ENCODE measurements at places on chromosomes 6 and 20. TPM values are rescaled to one million over a fixed set of nuclear protein-coding genes. Genes with fewer than 3 reads are reported as not detected.

DNA sequence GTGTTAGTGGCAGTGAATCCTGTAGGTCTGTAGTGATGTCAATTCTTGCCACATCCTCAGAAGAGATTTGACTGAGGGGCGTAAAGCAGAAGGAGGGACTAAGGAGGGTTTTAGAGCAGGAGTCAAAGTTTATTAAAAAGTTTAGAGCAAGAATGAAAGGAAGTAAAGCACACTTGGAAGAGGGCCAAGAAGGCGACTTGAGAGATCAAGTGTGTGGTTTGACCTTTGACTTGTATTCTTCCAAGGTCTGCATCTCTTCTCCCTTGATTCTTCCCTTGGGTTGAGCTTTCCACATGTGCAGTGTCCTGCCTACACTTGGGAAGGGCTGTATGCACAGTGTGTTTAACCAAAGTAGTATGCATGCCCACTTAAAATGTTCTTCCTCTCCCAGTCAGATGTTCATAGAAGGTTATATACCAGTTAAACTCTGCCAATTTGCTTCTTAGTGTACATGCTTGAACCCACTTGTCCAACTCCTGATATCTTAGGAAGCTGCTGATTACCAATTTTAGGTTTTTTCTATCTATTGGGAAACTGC, 627.6 kb downstream of the MMUT start:
- DNase-seq = no peak

DNA sequence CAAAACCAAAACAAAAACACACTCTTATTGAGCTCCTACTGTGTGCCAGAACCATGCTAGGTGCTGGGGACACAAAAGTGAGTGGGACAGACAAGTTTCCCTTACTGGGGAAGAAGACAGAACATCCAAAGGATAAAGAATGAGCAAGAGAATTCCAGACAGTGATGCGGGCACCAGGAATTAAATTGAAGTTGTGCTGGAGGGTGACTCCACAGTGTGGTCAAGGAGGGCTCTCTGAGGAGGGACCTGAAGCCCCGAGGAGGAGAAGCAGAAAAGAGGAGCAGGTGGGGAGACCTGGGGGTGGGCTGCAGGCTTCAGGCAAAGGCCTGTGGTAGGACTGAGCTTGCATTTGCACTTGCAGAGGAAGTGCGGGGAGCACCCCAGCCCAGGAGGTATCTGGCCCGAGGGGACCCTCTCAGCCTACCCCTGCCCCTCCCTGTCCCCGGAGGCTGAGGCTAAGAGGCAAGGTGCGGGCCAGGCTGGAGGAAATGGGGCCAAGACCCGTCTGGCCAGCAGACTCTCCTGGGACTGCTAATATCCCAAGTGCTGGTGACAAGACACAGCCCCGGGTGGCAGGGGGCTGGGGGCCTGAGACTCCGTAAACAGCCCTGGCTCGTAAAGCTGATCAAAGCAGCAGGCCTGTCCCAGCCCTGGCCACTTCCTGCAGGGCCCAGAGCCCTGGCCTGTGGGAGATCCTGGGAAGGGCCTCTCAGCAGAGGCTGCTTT, 57.1 kb downstream of the SNAI1 start:
- no peak for DNase-seq

GRCh38 chr6:11938285-11938890, 73.7 kb upstream of the HIVEP1 start:
- DNase-seq = no peak

- peak; percentile 75 for DNase-seq
Observed at GRCh38 chr6:31122791-31123706, 2.8 kb upstream of the CDSN start.

GRCh38 chr20:2652724-2653555, 508 bp downstream of the NOP56 start:
- DNase-seq = no peak

DNA sequence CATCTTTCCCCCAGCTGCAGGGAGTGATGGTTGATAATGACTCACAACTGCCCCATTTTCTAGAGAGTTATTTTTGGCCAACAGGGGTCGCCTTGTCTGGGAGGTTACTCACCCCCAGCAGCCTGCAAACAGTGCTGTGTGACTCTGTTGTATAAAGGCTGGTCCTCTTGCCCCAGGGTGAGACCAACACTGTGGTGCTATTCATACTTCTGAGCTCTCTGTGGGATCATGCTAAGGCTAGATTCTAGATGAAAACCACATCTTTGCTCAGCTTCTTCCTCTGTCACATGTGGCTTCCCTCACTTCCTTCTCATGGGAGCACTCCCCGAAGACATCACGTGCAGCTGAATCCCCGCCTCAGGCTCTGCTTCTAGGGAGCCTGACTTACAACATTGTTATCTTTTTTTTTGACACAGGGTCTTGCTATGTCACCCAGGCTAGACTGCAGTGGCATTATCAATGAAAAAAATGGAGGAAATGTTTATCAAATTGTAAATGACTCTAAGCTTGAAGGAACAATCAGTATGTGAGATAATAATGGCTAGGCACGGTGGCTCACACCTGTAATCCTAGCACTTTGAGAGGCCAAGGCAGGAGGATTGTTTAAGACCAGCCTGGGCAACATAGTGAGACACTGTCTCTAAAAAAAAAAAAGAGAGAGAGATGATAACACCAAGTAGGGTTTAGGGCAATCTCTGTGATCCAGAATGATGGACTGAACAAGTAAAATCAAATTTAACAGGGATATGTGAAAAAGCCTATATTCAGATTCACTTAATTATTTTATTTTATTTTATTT, 55.7 kb upstream of the SLC23A2 start:
- DNase-seq = peak; percentile 71

DNA sequence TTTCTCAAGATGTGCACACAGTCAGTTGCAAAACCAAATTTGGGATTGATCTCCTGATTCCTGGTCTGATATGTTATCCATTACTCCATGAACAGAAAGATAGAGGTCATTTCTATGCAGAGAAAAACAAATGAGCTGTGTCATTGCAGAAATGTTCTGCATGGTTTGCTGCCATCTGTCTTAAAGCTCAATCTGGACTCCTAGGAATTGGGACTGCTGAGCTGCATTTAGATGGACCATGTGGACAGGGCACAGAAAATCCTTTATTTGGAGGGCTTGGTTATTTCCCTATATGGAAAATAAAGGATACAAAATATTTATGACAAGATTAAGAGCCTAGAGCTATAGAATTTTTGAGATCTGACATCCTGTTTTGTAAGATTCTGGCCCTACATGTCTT, 91.3 kb downstream of the ADGRB3 start:
- no peak for DNase-seq

DNA sequence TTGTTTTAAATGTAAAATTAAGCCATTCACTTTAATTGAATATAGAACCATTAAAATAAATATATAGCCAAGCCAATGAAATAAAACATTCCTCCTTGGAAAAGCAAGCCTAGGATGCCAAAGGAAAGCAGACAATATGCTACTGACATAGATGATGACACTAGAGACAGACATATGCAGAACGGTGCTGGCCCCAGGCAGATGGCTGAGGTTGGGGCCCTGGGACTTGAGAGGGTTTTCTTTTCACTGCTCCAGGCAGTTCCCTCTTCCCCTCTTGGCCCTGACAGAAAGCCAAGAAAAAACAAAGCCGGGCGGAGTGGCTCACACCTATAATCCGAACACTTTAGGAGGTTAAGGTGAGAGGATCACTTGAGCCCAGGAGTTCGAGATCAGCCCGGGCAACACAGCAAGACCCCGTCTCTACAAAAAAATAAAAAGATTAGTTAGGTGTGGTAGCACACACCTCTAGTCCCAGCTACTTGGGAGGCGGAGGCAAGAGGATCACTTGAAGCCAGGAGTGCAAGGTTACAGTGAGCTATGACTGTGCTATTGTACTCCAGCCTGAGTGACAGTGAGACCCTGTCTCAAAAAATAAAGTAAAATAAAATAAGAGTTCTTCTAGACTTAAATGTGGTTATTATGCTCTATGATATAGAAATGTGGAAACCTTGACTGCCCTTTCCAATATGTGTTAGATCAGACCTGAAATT, 31.2 kb downstream of the FASTKD5 start:
- no peak for DNase-seq

OR2H1 gene
- total RNA-seq = not detected

DNA sequence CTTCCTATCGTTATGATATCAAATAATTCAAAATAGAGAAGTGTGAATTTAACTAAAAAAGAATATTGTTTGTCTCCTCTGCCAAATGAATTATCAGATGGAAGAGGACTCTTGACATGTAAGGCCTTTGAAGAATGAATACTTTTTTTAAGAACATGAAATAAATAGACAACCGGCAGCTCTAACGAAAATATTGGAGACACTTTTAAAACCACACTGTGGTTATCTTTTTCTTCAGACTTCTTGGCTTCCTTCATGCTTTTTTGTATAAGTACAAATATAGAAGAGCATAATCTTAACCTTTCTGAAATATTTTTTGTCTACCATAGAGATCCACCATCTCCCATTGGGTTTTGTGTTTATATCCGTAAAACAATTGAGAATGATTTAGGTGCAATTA, 115.2 kb upstream of the SCGN start:
- DNase-seq = no peak

GRCh38 chr6:135962731-135963130, 111.2 kb downstream of the PDE7B start:
- DNase-seq = no peak

DNA sequence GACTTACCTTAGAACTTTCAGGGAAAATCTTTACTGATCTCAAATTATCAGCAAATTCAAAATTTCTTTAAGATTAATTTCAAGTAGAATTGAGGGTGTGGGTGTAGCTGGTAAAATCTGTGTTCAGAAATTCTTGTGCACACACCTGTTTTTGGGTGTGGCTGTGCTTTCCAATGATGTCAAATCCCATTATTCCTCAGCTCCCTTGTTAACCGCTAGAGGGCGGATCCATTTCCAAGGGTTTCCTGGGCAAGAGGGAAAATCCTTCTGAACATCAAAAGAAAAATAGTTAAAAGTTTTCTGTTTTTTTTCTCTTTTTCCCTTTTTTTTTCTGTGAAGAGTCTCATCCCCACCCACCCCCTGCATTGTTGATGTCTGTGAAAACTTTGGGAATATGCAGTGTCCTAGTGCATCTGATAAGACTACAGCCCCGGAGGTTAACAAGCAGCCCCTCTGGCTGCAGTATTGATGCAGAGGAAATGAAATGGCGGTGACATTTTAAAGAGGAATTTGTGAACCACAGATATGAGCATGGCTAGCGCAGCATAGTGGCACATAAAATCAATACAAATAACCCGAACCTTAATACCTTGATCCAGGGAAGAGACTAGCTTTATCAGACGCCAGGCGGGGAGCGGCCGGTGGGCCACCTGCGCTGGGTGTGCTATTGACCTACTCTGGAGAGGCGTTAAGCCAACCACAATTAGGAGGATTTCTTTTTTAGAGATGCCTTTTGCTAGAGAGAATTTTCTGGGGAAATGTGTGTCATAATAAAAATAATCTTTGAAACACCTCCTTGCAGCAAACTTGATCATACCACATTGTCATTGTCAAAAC, 130.9 kb downstream of the FOXA2 start:
- DNase-seq = no peak

DNA sequence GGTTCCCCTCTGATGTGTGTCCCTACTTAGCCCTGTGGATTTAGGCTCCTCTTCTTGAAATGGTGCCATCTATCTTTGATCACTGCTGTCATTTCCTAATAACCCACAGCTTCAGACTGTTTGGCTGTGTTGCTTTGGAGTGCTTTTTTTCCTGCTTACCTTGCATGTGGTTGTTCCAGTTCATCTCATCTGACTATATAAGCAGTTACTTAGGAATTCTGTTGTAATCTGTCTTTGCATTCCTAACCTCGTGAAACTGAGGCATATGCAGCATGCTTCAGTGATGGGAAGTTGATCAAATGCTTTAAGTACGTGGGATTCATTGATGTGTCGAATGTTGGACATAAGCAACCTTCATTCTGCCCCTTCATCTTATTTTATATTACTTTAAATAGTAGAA, 115.8 kb upstream of the FLRT3 start:
- DNase-seq = no peak

CALHM6 gene
- total RNA-seq = 3.6 TPM

DNA sequence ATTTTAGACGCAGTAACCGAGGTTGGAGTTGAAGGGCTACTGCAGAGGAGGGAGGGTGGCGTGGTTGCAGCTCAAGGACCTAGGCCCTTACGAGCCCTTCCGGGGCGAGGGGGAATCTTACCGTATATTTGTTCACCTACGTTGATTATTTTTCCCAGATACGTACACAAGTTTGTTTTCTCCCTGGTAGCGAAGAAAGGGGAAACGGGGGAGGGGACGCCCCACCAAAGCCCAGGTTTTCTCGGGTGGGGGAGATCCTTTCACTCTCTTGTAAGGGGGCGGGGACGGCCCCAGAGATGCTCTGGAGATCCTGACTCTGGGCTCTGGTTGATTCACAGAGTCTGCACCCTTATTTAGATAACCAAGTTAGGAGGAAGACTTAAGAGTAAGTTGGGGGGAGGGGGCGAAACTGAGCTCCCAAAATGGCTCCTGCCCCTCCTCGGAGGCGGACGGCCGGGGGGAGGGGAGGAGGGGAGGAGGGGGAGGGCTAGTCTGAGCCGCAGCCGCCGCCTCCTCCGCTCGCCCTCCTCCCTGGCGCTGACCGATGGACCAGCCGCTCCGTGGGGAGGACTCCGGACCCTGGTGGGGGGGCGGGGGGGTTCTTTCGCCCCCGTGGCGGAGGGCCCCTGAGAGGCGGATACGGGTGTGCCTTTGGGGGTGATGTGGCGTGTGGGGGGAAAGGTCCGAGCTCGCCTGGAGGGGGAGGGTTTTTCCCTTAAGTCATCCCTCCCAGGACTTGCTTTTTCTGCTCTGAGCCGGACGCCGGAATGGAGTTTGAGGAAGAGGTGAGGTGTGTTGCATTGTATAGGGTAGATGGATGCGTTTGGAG, 2.2 kb downstream of the BRD2 start:
- DNase-seq = peak; percentile 95

GRCh38 chr6:17393892-17394631, 667 bp downstream of the CAP2 start:
- DNase-seq = peak; percentile 69

LRP11 gene
- 51.1 TPM for total RNA-seq

GRCh38 chr6:138430361-138431145, 26.5 kb downstream of the HEBP2 start:
- DNase-seq = no peak

TREM2 gene
- total RNA-seq = 62.2 TPM

TMEM151B gene
- total RNA-seq = not detected

GRCh38 chr6:16716321-16716858, 44.9 kb downstream of the ATXN1 start:
- no peak for DNase-seq
